ENCODE measurements at places on chromosomes 7 and 10.

DNA sequence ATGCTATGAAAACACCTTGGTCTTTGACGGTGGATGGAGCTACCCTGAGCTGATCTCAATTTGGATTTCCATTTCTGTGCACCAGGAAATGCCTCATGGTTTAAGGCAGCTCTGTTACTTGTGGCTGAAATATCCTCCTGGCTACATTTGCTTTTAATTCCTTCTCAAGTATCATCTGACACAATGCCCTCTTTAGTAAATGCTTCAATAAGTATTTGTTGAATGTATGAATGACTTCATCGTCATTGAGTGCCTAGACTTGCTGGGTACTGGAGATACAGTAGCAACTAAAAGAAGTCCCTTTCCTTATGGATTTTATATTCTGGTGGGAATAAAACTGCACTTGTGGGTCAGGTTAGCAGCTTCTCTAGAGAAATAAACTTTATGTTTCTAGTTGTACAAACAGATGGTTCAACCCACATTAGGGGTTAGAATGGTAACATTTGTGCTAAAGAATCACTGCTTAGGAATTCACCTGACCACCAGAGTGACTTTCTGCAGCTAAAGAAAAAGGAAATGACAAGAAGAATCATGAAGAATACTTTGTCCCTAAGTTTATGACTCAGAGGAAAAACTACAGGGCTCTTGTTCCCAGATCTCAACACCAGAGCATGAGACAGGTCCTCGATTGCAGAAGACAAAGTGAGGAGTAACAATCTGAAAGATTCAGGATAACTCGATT lies 21.8 kb upstream of the SMNDC1 start:
- no peak for DNase-seq

GRCh38 chr7:122520971-122521555 lies 177.9 kb downstream of the RNF133 start:
- no peak for DNase-seq

GRCh38 chr7:8217200-8218068 lies 44.5 kb downstream of the ICA1 start:
- no peak for DNase-seq

DNA sequence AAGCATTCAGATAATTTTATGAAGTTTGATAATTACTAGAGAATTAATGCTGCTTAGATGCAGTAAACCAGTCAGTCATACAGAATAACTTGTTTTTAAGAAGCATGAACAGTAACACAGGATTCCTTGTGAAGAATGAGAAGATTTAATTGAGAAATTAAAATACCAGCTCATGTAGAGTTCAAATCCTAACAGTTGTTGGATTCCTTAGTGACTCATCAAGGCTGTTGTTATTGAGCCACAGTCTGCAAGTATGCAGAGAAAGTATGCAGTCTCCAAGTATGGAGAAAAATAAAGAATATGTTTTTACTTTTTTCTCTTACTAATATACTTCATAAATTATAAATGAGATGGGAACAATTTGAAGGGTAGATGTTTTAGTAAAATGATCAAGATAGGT lies 30.2 kb upstream of the CYP26C1 start:
- no peak for DNase-seq

DNA sequence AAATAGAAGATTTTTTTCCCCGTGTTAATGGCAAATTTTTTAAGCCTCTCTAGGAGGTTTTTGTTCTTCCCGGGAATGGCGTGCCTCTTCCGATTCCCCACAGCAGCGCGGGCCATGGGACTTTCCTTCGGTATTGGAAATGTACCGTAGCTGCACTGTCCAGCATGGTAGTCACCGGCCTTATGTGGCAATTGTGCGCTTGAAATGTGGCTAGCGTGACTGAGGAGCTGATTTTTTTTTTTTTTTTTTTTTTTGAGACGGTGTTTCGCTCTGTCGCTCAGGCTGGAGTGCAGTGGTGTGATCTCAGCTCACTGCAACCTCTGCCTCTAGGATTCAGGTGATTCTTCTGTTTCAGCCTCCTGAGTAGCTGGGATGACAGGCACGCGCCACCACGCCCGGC lies 938 bp upstream of the TCTN3 start:
- no peak for DNase-seq

DNA sequence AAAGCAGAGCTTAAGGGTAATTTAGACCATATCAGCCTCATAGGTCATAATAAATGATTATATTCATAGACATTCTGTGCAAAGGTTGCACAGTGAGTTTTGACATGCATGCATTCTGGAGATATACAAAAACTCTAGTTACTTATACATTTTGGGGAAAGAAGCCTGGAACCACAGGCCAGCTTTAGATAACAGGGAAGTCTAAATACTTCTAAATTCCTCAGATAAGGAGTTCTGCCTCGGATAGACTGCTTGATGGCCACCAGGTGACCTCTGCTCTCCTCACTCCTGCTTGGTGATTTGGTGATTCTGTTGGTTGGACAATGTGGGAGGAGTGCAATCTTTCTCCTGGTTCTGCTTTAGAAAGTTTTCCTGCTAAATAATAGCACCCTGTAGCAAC lies 77.9 kb downstream of the SGMS1 start:
- DNase-seq, result no peak

GRCh38 chr7:30752979-30753378 lies 1.0 kb downstream of the INMT start:
- DNase-seq, result no peak

GRCh38 chr10:11208243-11208642 lies 190.6 kb downstream of the CELF2 start:
- DNase-seq, result no peak

GRCh38 chr10:11684717-11685645 lies 57.2 kb upstream of the ECHDC3 start:
- peak; percentile 12 for DNase-seq

GRCh38 chr7:79489371-79489770 lies 35.9 kb upstream of the MAGI2 start:
- DNase-seq, result no peak

GRCh38 chr10:24947304-24948097 lies 4.9 kb downstream of the PRTFDC1 start:
- no peak for DNase-seq

- DNase-seq, result no peak
These were observed 13.4 kb downstream of the RPP30 start for GRCh38 chr10:90885176-90885575.

Data from stimulated activated CD8-positive, alpha-beta memory T cell treated with anti-CD3 and anti-CD28 coated beads, Interleukin-4, amount 100 ng/mL, for 1 hour (primary cell).